Activated naive CD4-positive, alpha-beta T cell treated with anti-CD3 and anti-CD28 coated beads for 36 hours (primary cell): ENCODE measurements at places on chromosomes 13 and 19. TPM values are rescaled to one million over a fixed set of nuclear protein-coding genes. Genes with fewer than 3 reads are reported as not detected.

- peaks cover 24% of the 10 kb centered on the region for H3K36me3 ChIP-seq
- H3K4me1 ChIP-seq: peaks cover 91% of the 10 kb centered on the region
- H3K27ac ChIP-seq: no peak overlapping the region
- DNase-seq: no peak
- H3K27me3 ChIP-seq: no peaks in the 10 kb centered on the region
- H3K4me3 ChIP-seq: no peak overlapping the region
Measured at GRCh38 chr13:45332831-45333219, 8.2 kb downstream of the TPT1 start.

The BCL2L12 gene
- 75.6 TPM for total RNA-seq

The PIK3R2 gene
- 16.3 TPM for total RNA-seq

GRCh38 chr19:29505097-29505824 is 20.5 kb upstream of the VSTM2B start:
- no peak overlapping the region for H3K4me3 ChIP-seq
- no peak overlapping the region for H3K27ac ChIP-seq
- no peaks in the 10 kb centered on the region for H3K4me1 ChIP-seq
- H3K36me3 ChIP-seq: no peaks in the 10 kb centered on the region

The SIGLEC12 gene
- not detected for total RNA-seq

- DNase-seq: no peak
- no peak overlapping the region for H3K27ac ChIP-seq
- peaks cover 6% of the 10 kb centered on the region for H3K27me3 ChIP-seq
- no peaks in the 10 kb centered on the region for H3K36me3 ChIP-seq
- no peak overlapping the region for H3K4me3 ChIP-seq
Measured at GRCh38 chr13:36258831-36259230, 38.8 kb downstream of the CCDC169 start.

DNA sequence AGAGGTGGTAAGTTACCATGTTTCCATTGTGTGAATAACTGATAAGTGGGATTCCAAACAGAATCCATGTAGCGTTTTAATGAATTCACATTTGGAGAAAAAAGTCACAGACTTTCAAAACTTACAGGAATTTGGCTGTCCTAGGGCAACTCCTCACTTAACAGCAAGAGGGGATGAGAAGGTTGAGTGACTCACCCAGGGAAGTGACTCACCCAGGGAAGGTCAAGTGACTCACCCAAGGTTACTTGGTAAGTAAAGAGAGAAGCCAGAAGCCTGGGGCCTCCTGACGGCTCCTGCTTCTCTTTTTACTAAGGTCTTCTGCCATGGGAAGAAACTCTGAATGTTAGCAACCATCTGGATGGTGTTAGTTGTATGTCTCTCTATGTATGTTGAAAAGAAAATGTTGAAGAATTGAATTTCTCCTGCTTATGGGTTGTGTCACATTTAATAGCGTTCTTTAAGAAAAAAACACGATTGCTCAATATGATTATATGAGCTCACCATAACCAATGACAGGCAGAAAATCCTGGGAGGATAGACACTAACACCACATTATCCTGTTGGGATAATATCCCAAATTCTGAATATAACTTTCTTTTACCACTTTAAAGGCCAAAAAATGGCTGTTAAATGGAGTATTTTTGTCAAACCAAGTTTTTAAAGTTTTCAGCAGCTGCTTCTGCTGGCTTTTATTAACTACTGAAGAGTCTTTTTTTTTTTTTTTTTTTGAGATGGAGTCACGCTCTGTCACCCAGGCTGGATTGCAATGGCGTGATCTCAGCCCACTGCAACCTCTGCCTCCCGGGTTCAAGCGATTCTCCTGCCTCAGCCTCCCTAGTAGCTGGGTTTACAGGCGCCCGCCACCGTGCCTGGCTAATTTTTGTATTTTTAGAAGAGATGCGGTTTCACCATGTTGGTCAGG is 195.6 kb downstream of the GGACT start:
- no peaks in the 10 kb centered on the region for H3K36me3 ChIP-seq
- no peak overlapping the region for H3K27ac ChIP-seq

The PLIN4 gene
- total RNA-seq: not detected

The KLF1 gene
- 0.21 TPM for total RNA-seq
